ENCODE measurements at places on chromosomes 2 and 18. TPM values are rescaled to one million over a fixed set of nuclear protein-coding genes. Genes with fewer than 3 reads are reported as not detected.

EVA1A gene
- not detected for total RNA-seq

C2orf66 gene
- total RNA-seq = 0.53 TPM

CLEC4F gene
- 3.7 TPM for total RNA-seq

TFCP2L1 gene
- not detected for total RNA-seq

RFTN2 gene
- total RNA-seq = not detected

Measured in activated naive CD4-positive, alpha-beta T cell treated with anti-CD3 and anti-CD28 coated beads, Interleukin-2, amount 50 U/mL, for 72 hours (primary cell).